Mesothelial cell of epicardium (in vitro differentiated cells): ENCODE measurements at places on chromosomes 6 and 20.

GRCh38 chr6:148154668-148155067, 188.0 kb upstream of the SASH1 start:
- DNase-seq = no peak

DNA sequence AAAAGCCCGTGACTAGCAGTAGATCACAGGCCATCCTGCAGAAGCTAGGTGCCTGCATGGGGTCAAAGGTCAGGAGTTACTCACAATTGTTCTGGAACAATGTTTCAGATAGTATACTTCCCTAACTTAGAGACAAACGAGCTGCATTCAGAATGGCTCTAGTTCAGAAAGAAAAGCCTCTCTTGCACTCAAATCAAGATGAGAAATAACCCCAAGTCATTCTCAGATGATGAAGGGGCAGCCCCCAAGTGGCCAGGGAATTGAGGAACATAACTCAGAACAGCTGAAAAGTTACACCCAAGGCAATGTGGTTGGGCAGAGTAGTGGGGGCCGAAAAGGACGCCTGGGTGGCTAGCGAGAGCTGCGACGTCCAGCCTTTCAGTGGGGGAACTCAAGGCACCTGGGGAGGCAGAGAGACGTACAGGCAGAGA, 27.8 kb downstream of the FYN start:
- DNase-seq = no peak

- no peak for DNase-seq
Measured at GRCh38 chr20:57960803-57961575, 251.2 kb upstream of the PMEPA1 start.

- no peak for DNase-seq
Measured at GRCh38 chr6:17178326-17178725, 76.5 kb downstream of the STMND1 start.

GRCh38 chr6:6869094-6869493, 238.7 kb upstream of the RREB1 start:
- no peak for DNase-seq

DNA sequence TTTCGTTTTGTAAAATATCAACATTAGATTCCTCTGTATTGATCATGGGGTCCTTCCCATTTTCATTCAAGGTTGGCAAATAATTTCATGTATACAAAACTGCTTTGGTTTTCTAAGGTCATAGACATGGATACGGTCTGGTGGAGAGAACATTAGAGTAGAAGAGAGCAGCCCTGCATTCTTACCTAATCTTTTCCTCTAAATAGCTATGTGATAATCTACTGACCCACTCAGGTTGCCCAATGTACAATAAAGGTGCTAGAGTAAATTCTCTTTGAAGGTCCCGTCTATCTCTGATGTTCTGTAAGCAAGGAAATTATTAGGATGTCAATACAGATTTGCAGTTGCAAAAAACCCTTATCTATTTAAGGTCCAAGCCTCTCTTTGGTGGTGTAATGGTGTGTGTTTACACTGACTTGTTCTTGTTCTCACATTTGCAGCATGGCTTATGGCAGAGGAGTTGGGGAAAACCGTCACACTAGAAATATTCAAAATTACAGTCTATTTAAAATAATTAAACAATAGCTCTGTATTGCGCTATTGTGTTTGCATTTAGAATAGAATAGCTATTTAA, 31.2 kb upstream of the NOX3 start:
- no peak for DNase-seq

DNA sequence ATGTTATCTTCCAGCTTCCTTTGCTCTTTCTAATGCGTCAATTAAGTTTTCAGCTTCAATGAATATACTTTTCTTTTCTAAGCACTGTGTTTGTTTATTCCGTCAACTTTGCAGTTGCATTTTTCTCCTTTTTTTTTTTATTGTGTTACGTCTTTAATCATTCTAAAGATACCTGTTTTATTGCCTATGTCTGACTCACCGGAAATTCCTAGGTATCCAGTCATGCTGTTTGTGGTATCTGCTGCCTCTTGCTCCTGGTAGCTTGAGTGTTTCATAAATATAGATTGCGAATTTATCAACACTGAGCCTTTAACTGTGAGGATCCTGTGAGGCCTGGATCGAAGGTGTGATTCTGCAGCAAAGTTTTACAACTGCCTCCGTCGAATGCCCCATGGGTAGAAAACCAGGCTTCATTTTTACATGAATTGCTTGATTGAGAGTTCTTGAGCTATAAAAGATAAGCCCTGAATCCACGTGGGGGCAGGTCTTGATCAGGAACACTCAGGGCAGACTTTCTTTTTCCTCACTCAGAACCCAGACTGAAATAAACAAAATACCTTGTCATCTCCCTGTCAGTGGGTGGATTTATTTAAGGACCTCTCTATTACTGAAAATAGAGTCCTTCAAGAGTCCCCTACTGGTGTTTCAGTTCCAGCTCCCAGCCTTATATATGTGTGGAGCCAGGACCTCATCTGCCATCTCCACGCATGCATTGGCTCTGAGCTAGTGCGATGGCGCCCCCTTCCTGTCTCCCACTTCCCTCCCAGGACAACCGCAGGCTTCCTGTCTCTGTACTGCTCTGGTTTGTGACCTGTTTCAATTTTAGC, 60.1 kb upstream of the LRRC1 start:
- no peak for DNase-seq

GRCh38 chr20:16378712-16379370, 194.4 kb downstream of the KIF16B start:
- DNase-seq = no peak

DNA sequence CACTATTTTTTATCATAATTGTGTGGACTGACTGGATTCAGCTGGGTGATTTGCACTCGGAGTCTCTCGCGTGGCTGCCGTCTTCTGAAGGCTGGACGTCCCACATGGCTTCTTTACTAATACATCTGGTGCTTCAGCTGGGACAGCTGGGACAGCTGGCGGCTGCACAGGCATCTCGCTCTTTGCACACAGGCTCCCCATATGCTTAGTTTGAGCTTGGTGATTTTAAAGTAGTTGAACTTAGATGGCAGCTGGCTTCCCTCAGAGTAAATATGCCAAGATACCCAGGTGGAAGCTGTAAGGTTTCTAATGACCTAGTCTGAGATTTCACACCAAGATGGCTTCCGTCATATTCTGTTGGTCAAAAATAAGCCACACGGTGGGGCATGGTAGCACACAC, 38.7 kb upstream of the PPP1R3G start:
- DNase-seq = no peak

- no peak for DNase-seq
Measured at GRCh38 chr6:47044397-47044796, 2.3 kb upstream of the ADGRF1 start.

GRCh38 chr20:48901326-48901725, 20.2 kb upstream of the ARFGEF2 start:
- DNase-seq = no peak

DNA sequence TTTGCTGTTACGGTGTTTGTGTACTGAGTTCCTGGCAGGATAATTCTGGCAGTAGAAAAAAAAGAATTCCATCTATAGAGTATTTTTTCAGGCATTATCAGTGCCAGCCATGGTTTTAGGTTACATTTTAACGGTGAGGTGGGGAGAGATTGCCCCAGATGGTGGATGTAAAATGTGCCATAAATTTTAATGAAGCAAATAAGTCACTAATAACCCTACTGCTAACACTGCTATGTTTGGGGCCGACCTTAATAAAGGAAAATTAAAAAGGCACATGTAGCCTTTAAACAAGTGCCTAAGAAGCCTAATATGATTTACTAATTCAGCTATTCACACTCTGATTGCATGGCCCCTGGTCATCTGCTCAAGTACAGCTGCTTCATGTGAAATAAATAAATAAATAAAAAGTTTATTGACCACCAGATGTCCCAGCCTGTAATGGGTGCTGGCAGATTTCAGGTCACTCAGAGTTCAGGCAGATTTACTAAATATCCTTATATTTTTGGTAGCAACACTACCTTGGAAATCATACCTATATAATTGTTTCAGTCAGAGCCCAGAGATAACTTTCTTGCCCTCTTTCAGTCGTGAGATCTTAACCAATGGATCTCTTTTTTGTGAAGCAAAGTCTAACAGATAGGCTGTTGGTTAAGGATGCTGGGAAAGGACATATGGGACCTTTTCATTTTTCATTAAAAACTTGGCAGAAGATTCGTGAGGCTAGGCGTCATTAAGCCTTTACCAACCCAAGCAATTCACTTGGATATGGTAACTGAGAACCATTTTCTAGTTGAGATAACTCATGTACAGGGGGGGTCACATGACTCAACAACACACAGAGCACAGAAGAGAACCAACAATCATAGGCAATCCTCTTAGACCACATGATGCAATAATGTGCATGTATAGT, 495.0 kb upstream of the NRSN1 start:
- DNase-seq = no peak

GRCh38 chr6:44147256-44147655, 11.4 kb upstream of the CAPN11 start:
- no peak for DNase-seq

- no peak for DNase-seq
Measured at GRCh38 chr6:42200035-42200434, 5.3 kb upstream of the GUCA1B start.

- no peak for DNase-seq
Measured at GRCh38 chr20:57234556-57235251, 31.7 kb downstream of the BMP7 start.

DNA sequence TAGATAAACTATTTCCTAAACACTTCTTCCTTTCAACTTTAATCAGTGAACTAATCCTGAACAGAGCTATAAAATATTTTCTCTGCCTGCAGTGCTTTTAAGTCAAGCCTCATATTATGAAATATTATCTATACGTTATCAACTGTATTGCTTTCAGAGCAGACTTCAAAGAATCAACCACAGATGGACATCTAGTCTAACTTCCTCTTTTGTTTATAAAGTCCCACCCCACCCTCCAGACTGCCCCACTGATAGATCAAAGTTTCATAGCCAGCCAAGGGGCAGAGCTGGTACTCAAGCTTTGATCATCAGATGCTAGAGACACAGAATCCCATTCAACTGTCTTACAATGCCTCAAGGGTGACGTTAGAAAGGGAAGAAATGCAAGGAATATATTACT, 308.3 kb downstream of the LAMA2 start:
- DNase-seq = no peak

DNA sequence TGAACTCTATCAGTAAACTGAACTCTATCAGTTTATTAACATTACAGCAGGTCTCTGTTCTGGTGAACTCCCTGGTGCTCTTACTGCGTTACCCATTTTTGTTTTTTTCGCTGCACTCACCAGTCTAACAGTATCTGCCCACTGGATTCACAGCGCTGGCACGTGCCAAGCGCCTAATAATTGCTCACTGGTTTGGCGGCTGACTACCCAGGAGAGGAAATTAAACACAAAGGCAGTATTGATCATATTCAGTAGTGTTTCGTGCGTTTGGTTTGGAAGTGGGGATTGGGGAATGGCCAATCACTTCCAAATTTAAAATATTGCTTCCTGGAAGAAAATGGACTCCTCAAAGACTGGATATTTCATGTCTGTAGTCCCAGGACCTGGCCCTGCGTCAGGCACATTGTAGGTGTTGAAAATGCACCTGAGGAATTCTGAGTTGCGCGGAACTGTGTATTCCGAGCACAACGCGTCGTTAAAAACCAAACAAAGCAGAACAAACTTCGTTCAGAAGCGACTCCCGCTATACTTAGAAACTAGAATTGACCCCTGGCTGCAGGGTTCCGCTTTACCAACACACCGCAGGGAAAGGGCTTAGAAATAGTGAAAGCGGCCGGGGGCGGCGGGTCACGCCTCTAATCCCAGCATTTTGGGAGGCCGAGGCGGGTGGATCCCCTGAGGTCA, 1.1 kb upstream of the RPS12 start:
- no peak for DNase-seq

DNA sequence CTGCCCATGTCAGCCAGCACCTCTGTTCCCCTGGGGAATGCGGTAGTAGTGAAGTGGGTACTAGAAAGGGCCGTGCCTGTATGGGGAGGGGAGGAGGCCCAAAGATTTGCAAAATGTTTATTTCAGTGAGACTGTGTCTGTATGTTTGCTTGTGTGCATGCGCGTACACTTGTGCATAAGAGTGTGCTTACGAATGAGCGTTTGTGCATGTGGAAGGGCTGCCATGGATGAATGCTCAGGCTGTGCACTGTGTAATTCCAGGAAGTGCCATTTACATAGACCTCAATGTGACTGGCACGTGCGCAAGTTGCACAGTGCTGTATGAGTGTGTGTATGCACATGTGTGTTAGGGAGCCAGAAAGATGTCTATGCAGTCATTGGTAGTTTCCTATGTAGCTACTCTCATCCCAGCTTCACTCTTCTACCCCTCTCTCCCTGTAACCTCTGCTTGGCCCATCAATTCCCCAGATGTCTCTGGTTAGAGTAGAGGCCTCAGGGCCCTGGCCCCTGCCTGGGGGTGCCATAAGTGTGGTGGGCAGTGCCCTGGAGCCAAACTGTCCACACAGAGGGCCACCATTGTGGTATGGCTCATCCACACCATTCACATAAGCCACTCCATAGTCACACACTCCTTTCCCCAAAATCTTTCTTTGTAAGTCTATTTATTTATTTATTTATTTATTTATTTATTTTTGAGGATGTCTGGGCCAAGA, 26.8 kb upstream of the SLC22A7 start:
- DNase-seq = no peak

DNA sequence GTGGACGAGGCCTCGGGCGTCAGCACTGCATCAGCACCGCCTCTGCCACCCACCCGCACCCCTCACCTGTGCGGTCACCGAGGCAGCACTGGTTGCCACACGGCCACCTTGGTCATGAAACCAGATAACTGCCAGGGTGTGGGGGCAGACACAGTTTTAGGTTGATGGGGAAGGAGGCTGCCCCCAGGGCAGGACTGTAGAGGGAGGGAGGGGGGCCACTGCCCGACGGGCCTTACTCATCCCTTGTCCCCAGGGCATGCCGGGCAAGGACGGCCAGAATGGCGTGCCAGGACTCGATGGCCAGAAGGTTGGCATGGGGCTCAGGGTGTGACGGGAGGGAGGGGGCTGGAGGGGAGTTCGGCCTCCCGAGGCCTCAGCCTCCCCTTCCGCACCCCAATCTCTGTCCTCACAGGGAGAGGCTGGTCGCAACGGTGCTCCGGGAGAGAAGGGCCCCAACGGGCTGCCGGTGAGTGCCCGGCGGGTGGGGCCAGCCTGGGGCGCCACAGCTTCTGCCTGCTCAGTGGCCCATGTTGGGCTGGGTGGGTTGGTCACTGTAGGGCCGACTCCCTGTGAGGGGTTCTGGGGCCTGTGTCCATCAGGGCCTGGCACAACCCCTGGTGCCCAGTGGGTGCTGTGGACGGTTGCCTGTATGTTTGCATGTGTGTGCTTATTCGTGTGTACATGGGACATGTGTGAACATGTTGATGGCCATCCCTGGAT, 11.8 kb downstream of the COL9A3 start:
- no peak for DNase-seq

DNA sequence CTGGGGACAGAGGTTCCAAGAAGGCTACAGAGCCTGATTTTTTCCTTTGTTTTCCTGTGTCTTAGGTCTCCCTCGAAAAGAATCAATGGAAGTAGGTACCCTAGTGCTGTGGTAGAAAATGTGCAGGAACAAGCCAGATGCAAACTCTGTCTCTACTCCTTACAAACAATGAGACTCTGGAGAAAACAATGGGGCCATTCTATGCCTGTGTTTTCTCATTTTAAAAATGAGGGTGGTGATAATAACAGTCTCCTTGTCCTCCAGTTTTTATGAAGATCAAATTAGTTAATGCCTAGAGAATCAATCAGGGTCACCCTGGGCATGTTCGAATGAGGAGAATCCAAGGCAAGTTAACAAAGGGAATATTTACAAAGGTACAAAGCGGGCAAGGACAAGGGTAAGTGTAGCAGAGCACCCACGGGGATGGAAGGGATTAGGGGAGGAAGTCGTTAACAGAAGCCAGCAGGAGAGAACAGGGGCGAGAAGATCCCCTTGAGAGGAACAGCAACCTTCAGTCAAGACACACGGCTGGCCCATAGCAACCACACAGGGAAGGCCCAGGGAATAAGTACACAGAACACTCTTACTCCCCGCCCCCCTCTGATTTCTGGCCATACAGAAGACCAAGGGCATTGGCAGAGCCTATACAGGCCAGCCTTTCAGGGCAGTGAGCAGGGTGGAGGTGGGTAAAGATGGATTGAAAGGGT, 342.8 kb downstream of the PTPRT start:
- no peak for DNase-seq
